ENCODE measurements at places on chromosomes 5 and 9.

DNA sequence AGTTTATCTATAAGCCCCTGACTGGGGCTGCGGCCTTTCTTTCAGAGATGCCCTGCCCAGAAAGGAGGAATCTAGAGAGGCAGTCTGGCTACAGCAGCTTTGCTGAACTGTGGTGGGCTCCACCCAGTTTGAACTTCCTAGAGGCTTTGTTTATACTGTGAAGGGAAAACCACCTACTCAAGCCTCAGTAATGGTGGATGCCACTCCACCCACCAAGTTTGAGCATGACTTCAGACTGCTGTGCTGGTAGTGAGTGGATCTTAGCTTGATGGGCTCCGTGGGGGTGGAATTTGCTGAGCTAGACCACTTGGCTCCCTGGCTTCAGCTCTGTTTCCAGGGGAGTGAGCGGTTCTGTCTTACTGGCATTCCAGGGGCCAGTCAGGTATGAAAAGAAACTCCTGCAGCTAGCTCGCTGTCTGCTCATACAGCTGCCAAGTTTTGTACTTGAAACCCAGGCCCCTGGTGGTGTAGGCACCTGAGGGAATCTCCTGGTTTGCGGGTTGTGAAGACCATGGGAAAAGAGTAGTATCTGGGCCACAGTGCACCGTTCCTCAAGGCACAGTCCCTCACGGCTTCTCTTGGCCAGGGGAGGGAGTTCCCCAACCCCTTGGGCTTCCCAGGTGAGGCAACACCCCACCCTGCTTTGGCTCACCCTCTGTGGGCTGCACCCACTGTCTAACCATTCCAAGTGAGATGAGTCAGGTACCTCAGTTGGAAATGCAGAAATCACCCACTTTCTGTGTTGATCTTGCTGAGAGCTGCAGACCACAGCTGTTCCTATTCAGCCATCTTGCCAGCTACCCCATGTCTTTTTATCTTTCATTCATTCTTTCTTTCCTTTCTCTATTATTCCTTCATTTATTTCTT lies 211.8 kb upstream of the C9orf72 start:
- DNase-seq = no peak

DNA sequence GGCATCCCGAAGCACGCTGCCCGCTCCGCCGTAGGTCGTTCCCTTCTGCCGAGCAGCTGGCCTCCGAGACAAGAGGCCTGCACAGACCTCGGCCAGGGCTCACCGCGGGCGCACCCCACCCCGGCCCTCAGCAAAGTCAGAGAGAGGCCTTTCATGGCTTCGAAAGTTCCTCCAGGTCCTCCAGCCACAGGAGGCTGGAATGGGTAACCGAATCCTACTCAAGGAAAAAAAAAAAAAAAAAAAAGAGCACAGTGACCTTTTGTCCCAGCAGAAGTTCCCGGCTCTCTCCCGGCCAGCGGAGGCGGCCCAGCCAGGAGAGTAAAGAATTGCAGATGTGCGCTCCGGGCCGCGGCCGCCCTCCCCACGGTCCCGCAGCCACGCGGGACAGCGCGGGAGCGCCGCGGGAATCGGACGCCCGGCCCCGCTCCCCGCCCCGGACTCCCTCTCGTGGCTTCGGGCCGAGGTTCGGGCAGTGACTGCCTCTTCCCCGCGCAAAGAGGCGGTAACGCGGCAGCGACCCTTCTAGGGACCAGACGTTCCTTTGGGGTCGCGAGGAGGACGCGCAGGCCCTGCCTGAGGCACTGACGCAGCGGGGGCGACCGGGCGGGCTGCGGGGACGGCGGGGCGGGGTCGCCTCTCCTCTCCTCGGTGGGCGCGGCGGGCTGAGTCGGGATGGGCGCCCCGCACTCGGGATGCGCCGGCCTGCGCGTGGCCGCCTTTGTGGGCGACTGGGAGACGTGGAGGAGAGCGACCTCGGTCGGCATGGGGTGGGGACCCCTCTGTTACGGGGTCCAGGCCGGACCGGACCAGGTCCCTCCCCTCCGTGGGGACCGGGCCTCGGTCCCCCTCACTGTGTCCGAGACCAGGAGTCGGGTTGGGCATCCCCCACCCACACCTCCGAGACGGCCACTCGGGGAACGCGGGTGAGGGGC lies 754 bp downstream of the GFPT2 start:
- DNase-seq = no peak

GRCh38 chr9:127347831-127348776 lies 48.9 kb upstream of the SLC2A8 start:
- no peak for DNase-seq

DNA sequence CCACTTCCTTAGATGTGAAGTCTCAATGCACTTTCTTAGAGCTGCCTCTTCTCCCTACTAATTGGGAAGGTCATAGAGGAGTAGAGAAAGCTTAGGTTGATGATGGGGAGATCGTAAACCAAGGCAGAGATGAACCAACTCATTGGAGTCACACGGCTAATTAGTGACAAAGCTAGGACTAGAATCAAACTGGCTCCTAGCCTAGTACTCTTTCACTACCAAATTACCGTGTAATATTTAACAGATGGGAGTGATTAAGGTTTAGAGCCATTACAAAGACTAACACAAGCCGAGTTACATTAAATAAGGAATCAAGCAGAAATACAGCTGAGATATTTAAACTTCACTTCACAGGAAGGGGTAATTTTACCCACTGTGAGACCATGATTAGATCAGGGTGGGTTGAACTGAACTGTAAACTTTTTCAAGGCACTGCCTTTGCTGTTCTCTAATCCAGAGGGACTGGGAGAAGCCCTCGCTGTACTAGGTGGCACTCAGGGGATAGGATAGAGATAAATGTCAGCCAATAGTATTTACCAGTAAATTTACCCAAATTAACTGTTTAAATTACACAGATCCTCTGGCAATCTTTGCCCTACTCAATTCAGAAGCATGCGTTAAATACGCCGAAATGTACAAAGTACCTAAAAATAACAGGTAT lies 166.4 kb upstream of the PIK3R1 start:
- no peak for DNase-seq

GRCh38 chr9:123514766-123515165 lies 158.8 kb downstream of the CRB2 start:
- DNase-seq = no peak

- no peak for DNase-seq
These were observed 38.9 kb upstream of the EGFL7 start for GRCh38 chr9:136623842-136624183.

DNA sequence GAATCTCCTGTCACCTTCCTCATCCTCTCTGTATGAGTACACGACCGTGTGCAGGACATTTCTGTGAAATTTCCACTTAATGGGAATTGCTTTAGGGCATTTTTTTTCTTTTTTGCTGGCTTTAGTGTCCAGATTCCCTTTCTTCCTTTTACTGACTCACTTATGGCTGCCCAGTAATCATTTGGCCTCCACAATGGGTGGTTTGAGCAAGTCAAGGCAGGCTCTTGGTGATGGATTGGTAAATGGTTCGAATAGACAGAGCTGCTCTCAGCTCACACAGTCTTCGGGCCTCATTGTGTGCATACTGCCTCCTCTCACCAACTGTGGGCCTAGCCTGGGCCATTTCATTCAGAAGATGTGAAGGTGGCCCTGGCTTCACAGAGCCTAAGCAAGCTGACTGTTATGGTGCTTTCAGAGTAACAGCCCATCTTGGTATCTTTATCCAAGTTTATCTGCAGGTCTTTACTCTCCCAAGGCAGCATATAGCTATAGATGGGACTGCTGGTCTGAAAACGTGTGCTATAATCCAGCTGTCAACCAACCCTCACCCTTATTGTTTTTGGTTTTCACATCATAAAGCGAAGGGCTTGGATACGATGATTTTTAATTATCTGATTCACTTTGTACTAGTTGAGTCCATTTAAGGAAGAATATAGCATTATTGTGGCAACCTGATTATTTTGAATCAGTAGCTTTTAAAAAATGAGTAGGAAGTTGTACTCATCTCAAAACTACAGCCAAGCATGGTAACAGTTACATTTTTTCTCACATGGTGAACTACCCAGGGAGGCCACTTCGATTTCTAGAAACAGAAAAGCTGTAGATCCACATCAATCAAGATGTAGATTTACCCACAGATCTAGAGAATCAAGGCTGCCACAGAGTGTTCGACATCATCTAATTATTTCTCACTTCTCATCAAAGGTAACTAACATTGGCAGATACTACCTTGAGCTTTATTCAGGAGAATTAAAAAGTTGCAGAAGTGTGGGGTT lies 50.4 kb upstream of the CKMT2 start:
- no peak for DNase-seq

GRCh38 chr5:74460694-74461093 lies 179.8 kb downstream of the ENC1 start:
- no peak for DNase-seq

DNA sequence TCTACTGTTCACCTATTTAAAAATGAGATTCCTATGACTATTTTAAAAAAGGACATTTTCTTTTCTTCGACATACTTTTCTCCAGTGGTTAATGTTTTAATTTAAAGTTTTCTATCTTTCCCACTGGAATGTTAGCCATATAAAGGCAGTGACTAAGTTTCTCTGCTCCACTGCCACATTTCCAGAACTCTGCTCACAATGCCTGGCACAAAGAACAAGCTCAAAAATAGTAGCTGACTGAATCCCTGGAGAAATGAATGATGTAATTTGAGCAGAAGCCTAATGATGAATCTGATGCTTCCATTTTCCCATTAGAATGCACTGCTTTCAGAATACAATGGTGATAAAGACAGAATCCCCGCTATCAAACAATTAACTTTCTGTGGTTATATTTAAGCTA lies 817.8 kb downstream of the MTRR start:
- no peak for DNase-seq

GRCh38 chr9:129761293-129761900 lies 8.6 kb upstream of the PTGES start:
- DNase-seq = no peak

- no peak for DNase-seq
These were observed 10.7 kb downstream of the SETD9 start for GRCh38 chr5:56919942-56920662.

DNA sequence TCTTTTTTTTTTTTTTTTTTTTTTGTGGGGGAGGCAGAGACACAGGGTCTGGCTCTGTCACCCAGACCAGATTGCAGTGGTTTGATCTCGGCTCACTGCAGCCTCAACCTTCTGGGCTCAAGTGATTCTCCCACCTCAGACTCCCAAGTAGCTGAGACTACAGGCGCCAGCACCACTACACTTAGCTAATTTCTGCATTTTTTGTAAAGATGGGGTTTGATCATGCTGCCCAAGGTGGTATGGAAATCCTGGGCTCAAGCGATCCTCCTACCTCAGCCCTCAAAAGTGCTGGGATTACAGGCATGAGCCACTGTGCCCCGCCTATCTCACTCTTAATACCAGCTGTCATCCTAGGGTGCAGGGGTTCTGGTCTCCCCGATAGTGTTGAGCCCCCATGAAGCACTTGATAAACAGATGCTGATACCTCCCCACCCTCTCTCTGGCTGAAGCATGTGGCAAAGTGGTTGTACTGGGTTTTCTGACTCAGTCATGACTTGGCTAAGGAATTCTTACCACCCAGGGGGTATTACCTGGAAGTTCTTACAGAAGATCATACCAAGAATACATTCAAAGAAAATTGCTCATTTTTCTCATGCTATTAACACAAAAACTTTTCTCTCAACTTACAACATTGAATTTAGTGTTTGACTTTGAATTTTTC lies 110.2 kb upstream of the DAPK1 start:
- no peak for DNase-seq

DNA sequence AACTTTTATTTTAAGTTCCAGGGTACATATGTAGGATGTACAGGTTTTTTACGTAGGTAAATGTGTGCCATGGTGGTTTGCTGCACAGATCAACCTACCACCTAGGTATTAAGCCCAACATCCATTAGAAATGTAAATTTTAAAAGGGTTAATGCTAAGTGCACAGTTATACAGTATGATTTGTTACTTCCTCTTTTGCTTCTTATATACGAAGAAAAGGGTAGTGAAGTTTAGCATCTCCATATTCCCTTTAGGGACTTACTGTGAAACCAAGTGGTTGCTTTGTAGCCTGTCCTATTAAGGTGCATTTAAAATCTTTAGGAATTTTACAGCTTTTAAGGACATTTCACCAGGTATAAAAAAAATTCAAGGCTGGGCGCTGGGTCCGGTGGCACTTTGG lies 46.4 kb downstream of the RBM27 start:
- no peak for DNase-seq

DNA sequence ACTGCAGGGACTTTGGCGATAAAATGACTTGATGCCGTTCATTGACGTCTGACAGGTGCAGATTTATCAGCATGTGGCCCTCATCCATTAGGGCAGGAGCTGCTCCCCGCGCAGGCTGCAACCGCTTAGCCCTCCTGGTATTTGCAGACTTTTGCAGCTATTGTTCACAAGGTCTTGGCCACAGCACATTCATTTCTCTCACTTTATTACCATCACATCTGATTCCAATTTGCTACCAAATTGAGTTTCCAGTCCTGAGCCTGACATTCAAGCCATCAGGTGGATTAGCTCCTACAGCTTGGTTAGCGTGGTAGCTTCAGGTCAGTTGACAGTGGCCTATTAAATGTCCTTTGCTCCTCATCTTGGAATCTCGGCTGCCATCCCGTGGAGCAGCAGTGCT lies 299.2 kb downstream of the CD180 start:
- no peak for DNase-seq

GRCh38 chr5:38677636-38678035 lies 121.2 kb upstream of the LIFR start:
- DNase-seq = no peak

DNA sequence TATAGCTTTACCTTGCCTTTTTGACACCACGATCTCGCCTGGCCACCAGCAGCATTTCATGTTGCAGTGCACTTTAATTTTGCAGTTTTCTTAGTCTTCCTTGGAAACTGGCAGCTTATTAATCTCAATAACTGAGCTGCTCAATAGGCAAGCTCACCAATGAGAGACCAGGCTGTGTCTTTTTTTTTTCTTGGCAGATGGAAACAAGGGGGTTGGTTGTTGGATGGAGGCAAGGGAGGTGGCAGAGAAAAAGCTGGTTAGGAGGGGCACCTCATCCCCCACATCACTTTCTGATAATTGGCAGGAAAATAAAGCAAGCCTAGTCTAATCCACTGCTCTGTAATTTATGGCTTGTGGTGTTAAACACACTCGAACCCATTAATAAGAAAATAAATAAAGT lies 324.5 kb upstream of the WWC1 start:
- no peak for DNase-seq

- DNase-seq = no peak
These were observed 15.1 kb upstream of the OXCT1 start for GRCh38 chr5:41885286-41885685.
